ENCODE measurements at places on chromosomes 7 and 10. TPM values are rescaled to one million over a fixed set of nuclear protein-coding genes. Genes with fewer than 3 reads are reported as not detected.
A peak's percentile ranks its signal among the peaks of the same experiment; 100 is the strongest.

The DNAJC30 gene
- 11.1 TPM for total RNA-seq

The NRG3 gene
- 0.08 TPM for total RNA-seq

The HHEX gene
- total RNA-seq, result 10.1 TPM

The IKZF1 gene
- total RNA-seq, result 0.77 TPM

The SLC29A3 gene
- 7.6 TPM for total RNA-seq

The NKX1-2 gene
- total RNA-seq, result 0.15 TPM

The MLXIPL gene
- 7.2 TPM for total RNA-seq

The FAS gene
- 8.1 TPM for total RNA-seq

The MGAM2 gene
- 0.10 TPM for total RNA-seq

The SFXN3 gene
- total RNA-seq, result 15.3 TPM

The MSMB gene
- not detected for total RNA-seq

The TMEM243 gene
- 15.4 TPM for total RNA-seq

The FAM25G gene
- not detected for total RNA-seq

The AQP1 gene
- total RNA-seq, result 0.57 TPM

The TDRD1 gene
- total RNA-seq, result not detected

The CHAT gene
- not detected for total RNA-seq

The ZNF804B gene
- total RNA-seq, result not detected

DNA sequence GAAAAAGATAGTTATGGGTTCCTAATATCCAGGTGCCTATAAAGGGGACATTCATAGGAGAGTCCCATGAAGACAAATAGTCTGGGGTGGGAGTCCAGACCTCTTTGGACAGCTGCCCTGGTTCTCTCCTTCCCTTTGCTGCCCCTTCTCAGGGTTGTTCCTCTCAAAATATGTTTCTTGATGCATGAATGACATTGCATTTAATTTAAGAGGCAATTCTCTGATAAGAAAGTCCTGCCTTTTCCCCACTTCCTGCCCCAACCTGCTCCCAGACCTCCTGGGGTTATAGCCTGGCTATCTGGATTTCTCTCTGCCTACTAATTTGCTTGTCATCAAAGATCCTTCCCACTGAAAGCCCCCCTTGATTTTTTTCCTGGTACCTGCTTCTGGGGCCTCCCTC lies 12.5 kb upstream of the BTRC start:
- no peak for DNase-seq

DNA sequence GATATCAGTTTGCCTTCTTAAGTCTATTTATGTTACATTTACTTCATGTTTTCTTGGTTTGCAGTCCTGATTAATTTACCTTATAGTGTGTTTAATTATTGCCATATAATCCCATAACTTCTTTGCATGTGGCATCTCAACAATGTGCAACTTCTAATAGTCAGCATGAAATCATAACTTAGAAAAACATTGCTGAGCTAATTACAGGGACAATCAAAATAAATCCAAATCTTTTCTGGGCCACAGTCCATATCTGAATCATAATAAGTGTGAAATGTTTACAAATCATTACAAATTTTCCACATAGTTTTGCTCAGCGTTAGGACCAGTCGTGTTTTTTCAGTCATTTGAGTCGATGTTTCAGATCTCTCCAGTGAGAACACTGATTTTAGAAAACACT lies 29.1 kb upstream of the CABCOCO1 start:
- peak; percentile 81 for DNase-seq

DNA sequence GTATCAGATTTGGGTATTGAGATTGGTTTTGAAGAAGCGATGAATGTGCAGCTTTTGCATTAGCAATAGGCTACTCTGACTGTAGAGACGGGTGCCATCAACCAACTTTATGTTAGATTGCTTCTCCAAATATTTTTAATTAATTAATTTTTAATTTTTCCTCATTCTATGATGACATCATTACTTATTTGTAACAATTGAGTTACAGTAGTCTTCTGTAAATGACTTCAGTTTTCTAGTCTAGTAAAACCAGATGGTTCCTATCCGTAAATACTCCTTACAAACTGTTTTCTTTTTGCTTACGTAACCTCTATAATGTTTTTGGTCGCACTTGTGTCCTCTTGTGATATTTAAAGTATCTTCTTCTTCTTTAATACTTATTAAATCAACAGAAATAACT lies 118.1 kb downstream of the ZNF736 start:
- DNase-seq, result no peak

GRCh38 chr7:130872756-130873448 lies 138.9 kb upstream of the KLF14 start:
- DNase-seq, result no peak

DNA sequence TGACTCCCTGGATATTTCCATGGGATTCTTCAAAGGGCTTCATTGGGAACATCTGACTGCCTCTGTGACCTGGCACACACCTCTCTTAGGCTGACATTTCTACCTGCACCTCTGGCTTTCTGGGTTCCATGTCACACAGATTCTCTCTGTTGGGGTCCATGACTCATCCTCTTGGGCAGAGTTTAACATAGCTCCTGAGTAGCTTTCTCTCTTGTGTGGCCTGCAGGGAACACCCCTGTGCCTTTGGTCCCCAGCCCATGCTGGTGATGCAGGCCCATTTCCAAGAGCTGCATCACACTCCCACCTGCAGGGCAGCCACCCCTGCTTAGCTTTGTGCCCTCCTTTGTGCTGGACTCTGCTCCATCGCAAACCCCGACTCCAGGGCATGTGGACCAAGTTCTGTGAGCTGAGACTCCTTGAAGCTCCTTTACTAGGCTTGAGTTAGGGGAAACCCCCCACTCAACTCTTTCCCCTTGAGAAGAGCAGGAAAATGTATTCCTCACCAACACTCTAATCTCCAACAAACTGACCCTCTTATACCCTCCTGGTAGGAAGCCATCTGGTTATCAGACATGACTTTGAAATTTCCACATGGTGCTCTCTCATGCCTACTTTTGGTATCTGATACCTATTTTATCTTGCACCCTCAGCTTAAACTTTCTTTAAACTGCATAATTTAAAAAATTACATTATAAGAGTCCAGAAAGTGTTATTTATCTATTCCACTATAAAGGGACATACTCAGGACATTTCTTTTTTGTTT lies 93.3 kb downstream of the ZNF777 start:
- DNase-seq, result no peak

GRCh38 chr7:25208525-25209221 lies 19.6 kb downstream of the NPVF start:
- no peak for DNase-seq

- no peak for DNase-seq
These were observed 353.6 kb downstream of the CALN1 start for GRCh38 chr7:72058579-72058978.

DNA sequence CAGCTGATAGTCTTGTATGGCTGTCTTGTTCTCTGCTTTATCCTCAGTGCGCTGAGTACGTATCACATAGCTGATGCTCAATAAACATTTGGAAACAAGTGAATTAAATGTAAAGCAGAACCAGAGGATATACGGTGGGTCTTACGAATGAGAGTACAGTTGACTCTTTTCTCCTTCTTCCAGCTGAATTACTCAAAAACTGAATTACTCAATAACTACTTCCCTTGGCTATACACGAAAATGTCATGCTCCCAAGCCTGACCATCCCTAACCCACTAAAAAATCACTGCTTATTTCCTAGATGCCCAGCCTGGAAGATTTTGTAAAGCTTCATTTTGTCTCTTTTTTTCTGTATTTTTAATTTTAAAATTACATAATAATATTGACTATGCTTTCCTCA lies 3.2 kb upstream of the RSU1 start:
- DNase-seq, result no peak

DNA sequence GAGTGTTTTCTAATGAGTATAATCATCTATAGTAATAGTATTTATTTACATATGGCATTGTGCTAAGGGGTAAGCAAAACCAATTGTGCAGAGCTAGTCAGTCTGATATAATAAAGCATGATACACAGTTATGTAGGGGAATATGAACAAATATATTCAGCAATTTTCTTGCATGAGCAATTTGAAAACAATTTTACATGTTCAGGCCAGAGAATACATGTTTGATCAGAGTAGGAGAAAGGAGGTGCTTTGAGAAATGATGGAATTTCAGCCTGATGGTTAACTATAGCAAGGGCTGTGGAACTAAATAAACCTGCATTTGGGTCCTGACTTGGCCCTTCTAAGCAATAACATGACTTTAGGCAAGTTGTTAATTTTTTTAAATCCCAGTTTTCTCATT lies 214.5 kb downstream of the TWIST1 start:
- no peak for DNase-seq

DNA sequence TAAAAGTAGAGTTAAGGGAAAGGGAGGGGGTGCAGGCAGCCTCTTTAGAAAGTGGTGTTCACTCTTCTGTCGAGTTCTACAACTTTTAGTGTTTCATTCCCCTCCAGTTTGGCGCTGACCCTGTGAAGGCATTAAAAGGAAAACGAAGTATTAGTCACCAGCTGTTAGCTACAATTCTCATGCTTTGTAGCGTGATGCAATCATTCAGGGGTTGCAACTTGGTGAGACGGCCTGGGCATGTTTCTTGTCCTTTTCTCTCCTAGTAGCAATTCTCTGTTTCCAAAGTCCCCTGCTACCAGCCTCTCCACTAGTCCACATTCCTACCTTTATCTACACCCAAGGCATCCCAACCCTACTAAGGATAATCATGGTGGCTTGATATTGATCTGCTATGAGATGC lies 33.7 kb upstream of the DGKI start:
- no peak for DNase-seq

- no peak for DNase-seq
These were observed 305.8 kb upstream of the IGFBP3 start for GRCh38 chr7:46226860-46227259.

DNA sequence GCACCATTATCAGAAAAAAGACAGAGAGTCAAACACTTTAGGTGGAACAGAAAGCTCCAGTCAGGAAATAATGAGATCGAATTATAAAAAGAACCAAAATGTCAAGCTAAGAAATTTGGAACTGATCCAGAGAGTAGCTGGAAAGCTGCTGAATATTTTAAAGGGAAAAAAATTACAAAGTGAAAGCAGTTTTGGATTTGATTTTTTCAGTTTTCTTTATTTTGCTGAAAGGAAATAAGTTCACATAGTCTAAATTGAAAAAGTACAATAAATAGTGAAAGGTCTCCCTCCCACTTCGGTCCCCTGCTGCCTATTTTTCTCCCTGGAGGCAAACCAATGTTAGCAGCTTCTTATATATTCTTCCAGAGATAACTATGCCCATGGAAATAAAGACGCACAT lies 11.3 kb upstream of the TOMM7 start:
- DNase-seq, result no peak

GRCh38 chr7:51080216-51080615 lies 236.4 kb downstream of the COBL start:
- DNase-seq, result no peak

DNA sequence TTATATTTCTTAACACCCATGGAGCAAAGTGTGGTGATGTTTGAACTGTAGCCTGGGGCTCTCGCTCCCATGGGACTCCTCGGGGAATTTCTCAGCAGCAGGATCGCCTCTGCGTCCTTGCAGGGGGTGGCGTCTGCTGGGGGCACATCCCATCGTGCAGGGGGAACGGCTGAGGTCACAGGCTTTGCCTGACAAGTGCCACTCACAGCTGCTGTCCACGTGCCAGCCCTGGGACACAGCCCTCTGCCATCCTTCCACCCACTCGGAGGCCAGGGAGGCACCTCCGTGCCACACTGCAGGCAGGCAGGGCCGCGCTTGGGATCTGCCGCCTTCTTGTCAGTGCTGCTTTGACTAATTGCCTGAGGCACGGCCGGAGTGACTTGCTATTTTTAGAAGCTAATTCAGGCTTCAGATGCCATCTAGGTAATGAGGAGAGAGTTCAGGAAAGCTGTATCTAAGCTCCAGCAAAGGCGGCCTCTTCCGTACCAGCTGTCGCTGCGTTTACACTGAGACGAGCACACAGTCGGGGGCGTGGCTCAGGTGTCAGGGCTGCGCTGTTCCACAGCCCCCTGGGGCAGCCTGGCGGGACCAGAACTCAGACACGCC lies 45.7 kb downstream of the PITRM1 start:
- no peak for DNase-seq

GRCh38 chr7:30327813-30328212 lies 43.4 kb downstream of the ZNRF2 start:
- no peak for DNase-seq

DNA sequence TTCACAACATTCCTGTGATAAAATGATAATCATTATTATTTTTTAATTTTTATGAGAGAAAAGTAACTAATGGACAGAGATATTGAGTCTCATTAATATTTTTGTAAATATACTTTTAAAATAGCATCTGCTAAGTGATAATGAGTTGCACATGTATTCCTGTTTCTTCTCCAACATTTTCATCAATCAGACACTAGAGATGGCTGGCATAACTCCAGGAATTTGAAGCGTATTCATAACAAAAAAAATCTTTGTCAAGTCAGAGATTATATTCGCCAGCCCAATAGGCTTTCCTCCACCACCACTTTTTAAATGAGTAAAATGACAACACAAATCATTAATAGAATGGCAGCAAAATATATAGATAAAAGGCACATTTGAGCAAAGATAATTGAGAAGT lies 524.0 kb upstream of the KCND2 start:
- no peak for DNase-seq

- DNase-seq, result no peak
These were observed 231.0 kb downstream of the KIAA1217 start for GRCh38 chr10:24439935-24440334.

DNA sequence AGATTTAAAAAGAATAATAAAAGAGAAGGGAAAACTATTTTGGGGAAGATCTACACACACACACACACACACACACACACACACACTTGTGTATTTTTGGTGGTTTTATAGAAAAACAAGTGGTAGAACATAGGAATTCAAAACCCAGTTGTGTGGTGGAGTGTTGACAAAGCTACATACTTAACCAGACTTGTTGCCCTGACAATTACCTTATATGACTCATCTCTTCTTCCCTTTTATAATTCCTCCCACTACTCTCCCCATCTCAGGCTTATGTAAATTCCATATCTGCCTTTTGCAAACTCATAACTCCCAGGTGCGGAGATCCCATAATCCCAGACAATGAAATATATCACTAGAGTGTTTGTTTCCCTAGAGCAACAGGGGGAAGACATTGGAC lies 873.7 kb downstream of the NXPH1 start:
- DNase-seq, result no peak

GRCh38 chr10:123045961-123046731 lies 37.3 kb downstream of the ACADSB start:
- DNase-seq, result no peak

- DNase-seq, result no peak
These were observed 4.4 kb upstream of the LZTS2 start for GRCh38 chr10:100995181-100995580.

DNA sequence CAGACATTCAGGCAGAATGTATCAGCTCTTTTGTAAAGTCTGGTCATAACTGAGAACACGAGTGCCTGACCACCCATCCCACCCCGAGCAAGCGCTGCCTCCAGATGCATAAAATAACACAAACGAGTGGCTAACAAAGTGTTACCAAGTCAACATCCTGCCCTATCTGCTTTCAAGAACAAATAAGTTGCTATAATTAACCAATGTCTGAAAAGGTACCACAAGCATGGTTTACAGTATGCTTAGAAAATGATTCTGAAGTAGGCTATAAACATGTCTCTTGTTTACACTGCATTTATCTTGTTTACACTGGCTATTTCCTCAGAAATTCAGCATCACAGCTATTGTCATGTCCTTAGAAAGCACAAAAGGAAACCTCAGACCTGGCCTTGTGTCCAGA lies 49.5 kb downstream of the PIK3AP1 start:
- DNase-seq, result no peak

- DNase-seq, result no peak
These were observed 156.8 kb downstream of the FAM107B start for GRCh38 chr10:14617852-14618251.
